H9 (cell line): ENCODE measurements at places on chromosomes 1 and 21.
A peak's percentile ranks its signal among the peaks of the same experiment; 100 is the strongest.

GRCh38 chr1:168482106-168482505, 61.7 kb downstream of the XCL2 start:
- DNase-seq = no peak

DNA sequence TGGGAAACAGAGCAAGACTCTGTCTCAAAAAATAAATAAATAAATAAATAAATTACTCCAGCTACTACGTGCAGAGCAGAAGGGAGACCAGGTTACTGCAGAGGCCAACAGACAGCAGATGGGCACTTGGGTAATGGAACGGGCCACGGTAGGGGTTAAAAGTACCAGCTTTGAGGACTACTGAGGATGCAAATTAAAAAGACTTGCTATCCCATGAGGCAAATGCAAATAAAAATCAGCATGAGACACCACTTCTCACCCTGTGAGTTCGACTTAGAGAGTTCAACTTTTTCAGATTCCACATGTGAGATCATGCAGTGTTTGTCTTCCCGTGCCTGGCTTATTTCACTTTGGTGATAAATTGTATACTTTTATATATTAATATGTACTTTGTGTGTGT, 6.6 kb downstream of the SLC2A5 start:
- DNase-seq = no peak

GRCh38 chr21:41559658-41560631, 52.0 kb upstream of the TMPRSS2 start:
- DNase-seq = no peak

GRCh38 chr1:7784492-7785071, 491 bp downstream of the PER3 start:
- peak; percentile 40 for DNase-seq

GRCh38 chr1:14970799-14971141, 182.8 kb upstream of the TMEM51 start:
- DNase-seq = no peak

GRCh38 chr1:147189514-147189913, 17.2 kb upstream of the PRKAB2 start:
- DNase-seq = no peak

GRCh38 chr1:46526691-46527291, 24.7 kb downstream of the KNCN start:
- DNase-seq = peak; percentile 88

GRCh38 chr1:231630558-231631205, 4.1 kb downstream of the DISC1 start:
- no peak for DNase-seq

DNA sequence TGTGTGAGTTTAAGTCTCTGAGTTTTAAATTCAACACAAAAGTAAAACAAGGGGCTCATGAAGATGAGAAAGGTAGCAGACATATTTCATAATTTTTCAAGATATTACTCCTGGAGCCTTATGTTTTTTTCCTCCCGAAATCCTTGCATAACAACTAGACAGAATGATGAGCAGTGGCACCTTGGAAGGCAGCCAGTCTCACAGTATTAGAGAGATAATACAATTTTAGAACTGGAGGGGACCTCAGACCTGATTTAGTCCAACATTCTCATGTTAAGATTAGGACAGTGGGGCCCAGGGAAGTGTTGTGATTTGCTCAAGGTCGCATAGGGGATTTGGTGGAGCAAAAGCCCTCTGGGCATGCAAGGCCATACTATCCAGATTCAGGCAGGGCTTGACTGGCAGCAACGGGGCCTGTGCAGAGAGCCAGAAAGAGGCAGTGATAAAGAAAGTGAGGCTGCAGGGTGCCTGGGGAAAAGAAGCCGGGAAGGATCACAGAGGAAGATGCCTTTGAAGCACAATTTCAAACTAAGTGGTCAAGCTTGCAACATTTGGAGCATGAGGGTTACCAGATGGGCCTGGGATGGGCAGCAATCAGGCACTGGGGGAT, 31.4 kb upstream of the BCL9 start:
- DNase-seq = no peak

DNA sequence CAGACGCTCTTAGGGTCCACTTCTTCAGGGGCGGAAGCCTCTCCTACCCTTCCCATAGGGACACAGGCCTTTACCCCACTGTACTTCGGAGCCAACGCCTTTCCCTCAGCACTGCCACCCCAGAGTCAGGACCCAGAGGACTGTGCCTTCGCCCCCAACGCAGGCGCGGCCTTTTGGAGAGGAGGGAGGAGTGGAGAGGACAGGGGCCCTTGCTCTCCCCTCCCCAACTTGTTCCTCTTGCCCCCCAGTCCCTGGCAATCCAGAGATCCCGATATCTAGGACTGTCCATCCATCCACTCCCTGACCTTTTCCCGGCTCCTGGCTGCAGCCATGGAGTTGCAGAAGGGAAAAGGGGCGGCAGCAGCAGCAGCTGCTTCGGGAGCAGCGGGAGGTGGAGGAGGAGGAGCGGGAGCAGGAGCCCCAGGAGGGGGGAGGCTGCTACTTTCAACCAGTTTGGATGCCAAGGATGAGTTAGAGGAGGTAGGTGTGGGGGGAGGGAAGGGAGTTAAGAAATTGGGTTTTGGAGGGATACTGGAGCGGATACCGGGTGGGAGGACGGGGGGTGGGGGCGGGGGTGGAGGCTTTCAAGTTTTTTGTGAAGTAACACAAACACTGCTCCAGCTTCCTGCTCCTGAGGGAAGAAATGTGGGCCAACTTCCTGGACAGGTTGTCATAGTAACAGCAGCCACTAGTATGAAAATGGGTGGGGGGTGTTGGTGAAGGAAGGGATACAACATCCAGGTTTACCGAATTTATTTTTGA, 636 bp downstream of the INTS3 start:
- peak; percentile 69 for DNase-seq

DNA sequence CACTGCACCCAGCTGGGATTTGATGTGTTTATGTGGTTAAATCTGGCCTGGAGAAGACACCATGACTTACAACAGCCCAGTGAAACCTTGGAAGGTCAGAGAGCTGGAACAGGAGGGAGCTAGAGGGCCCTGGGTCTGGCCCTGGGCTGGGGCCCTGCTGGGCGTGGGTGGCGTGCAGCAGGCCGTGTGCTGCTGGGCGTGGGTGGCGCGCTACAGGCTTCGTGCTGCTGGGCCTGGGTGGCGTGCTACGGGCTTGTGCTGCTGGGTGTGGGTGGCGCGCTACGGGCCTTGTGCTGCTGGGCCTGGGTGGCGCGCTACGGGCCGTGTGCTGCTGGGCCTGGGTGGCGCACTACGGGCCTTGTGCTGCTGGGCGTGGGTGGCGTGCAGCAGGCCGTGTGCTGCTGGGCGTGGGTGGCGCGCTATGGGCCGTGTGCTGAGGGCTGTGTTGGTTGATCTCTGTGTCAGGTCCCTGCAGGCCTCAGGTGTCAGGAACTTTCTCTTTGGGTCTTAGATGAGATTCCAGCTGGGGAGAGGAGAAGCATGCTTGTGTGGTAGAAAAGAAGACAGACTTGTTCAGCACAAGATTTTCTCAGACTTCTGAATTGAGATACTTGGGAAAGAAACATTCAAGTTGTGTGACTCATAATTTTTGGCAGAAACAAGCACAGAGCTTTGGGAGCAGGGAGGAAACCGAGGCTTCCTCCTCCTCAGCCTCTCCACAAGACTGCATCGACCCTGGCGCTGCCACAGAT, 66.0 kb downstream of the COL18A1 start:
- DNase-seq = no peak

DNA sequence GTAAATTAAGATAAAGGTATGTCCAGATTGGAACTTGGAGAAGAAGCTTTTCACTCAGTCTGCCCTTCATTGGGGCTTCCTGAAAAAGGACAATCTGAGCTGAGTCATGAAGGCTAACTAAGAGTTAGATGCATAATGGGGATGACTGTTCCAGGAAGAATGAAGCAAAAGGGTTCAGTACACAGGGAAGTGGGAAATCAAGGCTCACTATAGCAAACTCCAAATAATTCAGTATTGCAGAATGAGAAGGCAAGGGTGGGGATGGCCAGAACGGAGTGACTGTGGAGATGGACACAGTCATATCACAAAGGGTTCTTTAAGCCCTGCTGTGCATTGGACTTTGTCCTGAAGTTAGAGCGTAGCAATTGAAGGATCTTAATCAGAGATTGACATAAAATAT, 158.3 kb downstream of the FGGY start:
- DNase-seq = no peak

GRCh38 chr1:153552335-153552734, 3.3 kb upstream of the S100A3 start:
- DNase-seq = peak; percentile 59

GRCh38 chr1:85440612-85441011, 24.3 kb downstream of the DDAH1 start:
- DNase-seq = no peak

DNA sequence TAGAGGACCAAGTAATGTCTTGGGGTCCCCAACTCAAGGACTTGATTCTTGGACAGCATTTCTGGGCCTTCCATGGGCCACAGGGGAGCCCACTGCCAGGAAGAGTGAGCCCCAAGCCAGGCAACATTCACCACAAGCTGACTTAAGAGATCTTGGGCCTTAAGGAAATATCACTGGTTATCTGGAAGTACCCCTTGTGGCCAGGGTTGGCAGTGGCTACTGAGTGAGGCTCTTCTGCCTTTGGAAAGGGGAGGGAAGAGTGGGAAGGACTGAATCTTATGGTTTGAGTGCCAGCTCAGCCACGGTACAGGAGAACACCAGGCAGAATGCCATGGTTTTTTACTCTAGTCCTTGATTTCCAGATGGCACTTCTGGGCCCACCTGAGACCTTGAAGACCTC, 228.9 kb upstream of the RGS18 start:
- DNase-seq = peak; percentile 34

DNA sequence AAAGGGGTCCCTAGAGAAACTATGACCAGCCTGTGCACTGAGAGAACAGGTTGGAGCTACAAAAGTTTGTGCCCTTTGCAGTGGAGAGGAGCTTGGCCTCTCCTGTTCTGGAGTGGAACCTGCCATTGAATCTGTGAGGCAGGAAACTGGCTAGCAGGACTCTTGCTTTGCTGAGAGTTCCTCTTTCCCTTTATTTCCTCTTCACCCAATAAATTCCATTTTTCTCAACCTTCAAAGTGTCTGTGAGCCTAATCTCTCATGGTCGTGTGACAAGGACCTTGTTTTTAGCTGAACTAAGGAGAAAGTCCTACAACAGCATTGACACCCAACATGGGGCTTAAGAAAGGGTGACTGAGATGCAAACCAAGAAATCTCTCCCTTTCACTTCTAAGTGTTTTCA, 42.7 kb upstream of the FASLG start:
- no peak for DNase-seq

- DNase-seq = peak; percentile 45
Observed at GRCh38 chr1:62082456-62083363, 111.9 kb upstream of the L1TD1 start.

- DNase-seq = no peak
Observed at GRCh38 chr21:19507682-19508260, 1104.2 kb upstream of the TMPRSS15 start.

GRCh38 chr1:222975472-222976122, 160.8 kb downstream of the DISP1 start:
- DNase-seq = no peak

GRCh38 chr1:243343970-243344937, 88.4 kb downstream of the SDCCAG8 start:
- no peak for DNase-seq

- no peak for DNase-seq
Observed at GRCh38 chr1:2833454-2834145, 32.1 kb upstream of the TTC34 start.

- DNase-seq = no peak
Observed at GRCh38 chr1:241167121-241167630, 189.8 kb downstream of the RGS7 start.

- DNase-seq = no peak
Observed at GRCh38 chr1:247164694-247165093, 7.1 kb downstream of the ZNF124 start.

GRCh38 chr1:226603022-226603857, 54.7 kb downstream of the STUM start:
- DNase-seq = no peak

DNA sequence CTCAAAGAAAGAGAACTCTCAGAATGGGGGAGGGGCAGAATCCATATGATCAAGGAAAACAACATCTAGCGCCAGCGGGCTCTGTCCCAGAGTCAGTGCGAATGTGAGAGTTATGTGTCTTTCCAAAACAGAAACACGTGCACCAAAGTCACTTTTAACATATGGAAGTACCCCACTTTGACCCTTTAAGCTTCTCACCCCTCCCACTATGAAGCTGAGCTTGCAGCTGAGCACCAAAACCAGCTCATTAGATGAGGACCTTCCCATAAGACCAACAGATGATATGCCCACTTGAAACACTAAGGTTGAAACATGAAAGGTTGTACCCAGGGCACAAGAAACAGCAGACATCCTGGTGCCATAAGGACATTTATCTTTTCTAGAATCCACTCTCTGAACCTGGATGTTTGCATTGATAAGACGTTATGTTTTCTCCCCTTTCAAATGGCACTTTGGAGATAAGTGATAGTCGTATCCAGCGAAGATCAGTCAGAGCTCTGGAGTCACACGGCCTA, 171.0 kb downstream of the TGFBR3 start:
- DNase-seq = no peak

DNA sequence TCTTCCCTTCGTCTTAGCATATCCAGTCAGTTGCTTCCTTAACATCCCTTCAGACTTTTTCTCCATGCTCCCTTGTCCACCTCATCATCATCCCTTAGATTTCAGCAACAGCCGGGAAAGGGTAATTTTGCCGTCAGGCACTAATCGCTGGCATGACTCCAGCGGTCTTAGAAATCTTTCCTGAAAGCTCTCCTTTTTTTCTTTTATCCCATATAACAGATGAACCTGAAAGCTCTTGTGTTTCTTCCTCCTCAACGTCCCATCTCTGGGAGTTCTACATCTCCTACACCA, 10.4 kb upstream of the BOLA1 start:
- no peak for DNase-seq
